Stimulated activated CD4-positive, alpha-beta T cell treated with anti-CD3 and anti-CD28 coated beads, TNF-alpha, amount 100 ng/mL, for 48 hours (primary cell): ENCODE measurements at places on chromosomes 6 and 20.
A peak's percentile ranks its signal among the peaks of the same experiment; 100 is the strongest.

DNA sequence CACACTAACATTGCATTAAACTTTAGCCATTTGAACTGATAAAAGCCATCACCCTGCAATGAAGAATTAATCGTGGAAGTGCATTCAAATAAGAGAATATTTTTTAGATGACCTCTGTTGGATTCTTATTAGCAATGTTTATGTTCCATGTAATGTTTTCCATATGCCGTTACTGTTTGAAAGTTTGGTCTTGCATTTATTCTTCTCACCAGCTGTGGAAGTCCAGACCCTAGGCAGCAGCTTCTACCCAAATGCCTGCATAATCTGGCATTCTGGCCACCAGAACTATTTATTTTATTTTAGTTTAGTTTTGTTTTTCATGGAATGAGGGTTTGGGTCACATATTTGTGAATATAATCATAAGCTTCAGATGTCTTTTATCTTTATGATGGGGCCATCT is 140.4 kb downstream of the SAMD5 start:
- no peak for DNase-seq

DNA sequence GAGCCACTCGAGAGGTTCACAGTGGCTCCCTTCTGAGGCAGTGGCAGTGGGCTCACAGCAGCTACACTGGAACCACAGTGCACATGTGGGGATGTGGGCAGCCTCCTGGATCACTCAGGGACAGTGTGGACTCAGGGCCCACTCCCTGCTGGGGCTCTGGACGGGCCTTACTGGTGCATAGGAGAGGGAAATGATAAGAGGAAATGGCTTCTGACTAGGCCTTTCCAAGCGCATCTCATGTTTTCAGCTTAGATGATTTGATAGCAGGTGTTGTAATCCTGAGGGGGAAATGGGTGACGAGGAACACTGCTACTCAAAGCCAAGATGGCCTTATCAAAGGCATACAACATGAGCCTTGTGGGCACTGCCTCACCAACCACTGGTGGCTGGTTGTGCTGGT is 44.0 kb downstream of the PANK2 start:
- DNase-seq = no peak

DNA sequence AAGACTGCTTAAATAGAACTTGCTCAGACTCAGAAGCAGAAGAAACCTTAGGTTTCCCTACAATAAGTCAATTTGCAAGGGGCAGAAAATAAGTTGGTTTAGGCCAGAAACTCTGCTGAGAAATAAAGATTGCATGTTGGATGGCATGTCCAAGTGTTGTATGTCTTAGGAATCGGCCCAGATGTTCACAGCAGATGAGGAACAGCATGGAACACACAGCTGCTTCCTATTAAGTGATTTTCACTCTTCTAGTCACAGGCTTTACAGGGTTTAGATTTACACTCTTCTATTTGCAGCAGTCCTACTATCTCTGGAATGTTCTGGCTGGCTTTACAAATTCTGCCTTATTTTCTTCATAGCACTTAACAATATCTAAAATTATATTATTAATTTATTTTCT is 3.2 kb downstream of the ZKSCAN4 start:
- DNase-seq = no peak

DNA sequence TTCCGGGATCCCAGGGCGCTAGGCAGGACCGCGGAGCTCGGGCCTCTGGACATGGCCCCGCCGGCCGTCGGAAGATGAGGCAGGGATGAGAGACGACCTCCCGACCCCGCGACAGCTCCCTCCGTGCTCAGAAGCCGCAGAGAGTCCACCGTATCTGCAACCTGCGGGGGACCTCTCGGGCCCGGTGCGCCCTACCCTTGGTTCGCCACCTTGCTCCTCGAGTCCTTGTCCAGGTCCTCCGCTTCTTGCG is 301 bp downstream of the PPP1R3D start:
- DNase-seq = no peak

DNA sequence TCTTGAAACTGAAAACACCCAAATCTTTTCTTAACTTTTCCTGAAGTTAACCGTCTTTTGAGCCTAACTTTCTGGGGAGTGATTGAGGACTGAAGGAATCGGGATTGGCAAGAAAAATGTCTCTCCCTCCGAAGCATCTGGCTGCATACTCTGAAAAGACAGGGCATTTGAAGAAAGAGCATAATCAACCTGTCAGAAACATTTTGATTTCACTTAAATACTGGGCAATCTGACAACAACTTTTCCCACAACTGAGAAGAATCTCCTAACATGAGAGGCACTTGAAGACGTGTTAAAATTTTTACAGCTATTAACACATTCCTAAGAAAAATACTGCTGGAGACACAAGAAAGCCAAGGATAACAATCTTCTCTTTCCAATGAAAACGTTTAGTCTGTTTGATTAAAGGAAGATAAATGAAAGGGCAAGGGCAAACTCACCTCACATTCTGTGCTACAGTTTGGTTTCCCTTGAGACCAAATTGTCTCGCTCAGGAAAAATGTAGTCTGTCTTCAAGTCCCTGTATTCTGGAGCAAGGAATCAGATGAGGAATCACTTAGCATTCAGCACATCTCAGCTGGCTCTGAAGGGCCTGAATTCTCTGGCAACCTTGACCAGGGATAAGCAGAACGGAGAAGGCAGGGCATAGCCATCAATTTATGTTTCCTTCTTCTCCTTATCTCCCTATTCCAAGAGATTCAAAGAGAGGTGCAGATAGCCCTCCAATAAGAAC is 76.1 kb downstream of the TBX18 start:
- DNase-seq = no peak

DNA sequence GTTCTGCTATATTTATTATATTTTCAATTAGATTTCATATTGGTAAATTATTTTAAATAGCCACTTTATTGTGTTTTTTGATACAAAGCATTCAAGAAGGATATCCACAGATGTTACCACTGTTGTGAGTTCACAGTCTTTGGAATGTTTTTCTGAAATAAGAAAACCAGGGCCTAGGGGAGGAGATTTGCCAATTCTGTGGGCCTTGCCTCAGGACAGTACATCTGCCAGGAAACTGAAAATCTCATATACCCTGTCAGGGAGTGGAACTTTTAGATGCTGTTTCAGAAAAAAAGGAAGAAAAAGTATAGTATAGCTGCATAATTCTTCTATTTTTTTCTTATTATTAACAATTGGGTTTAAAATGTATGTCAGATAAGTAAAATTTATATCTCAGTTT is 995.9 kb upstream of the ADGRB3 start:
- no peak for DNase-seq

GRCh38 chr6:21846541-21847451 is 253.2 kb downstream of the SOX4 start:
- DNase-seq = peak; percentile 2

DNA sequence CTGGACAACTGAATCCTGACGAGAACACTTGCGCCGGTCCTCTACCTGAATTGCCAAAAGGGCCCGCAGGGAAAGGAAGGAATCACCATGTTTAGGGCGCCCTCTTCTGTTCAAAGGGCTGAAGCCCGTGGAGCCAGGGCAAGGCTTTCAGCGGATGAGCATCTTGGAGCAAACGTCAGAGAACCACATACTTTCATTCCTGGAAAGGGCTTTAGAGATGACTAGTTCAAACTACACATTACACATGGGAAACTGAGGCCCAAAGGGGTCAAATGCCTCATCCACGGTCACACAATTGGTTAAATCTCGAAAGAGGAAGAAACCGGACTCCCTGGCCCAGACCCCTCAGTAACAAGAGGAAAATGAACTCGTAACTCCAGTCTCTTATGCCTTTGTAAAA is 11.5 kb upstream of the ZNF133 start:
- DNase-seq = peak; percentile 55

- no peak for DNase-seq
Observed at GRCh38 chr20:48142516-48142773, 357.2 kb upstream of the SULF2 start.

DNA sequence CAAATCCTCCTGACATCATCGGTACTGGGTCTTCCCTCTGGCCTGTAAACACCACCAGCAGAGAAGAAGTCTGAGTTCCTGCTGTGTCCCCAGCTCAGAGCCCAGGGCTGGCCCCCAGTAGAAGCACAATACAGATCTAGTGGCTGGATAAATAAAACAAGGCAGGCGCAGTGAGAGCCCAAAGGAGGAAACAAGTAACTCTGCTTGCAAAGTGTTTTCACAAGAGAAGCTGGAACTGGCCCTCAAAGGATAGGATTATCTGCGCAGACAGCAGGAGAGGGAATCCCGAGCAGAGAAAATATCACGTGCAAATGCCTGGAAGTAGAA is 205.1 kb downstream of the ZDHHC14 start:
- no peak for DNase-seq

DNA sequence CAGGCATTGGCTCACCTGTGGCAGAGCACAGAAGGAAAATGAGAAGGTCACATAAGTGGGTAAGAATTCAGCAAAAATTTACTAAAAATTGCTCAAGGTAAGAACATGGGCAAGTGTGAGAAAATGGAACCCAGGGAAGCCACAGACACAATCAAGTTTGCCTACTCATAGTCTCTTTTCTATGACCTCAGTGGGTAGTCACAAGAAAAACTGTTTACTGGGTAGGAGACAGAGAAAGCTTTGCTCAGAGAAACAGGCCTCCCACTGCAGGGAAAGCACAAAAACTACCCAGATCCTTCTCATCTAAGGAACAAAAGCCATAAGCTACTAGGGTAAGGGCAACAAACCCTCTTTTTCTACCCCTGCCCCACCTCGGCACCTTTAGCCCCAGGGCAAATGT is 35.2 kb downstream of the FAM184A start:
- DNase-seq = no peak

DNA sequence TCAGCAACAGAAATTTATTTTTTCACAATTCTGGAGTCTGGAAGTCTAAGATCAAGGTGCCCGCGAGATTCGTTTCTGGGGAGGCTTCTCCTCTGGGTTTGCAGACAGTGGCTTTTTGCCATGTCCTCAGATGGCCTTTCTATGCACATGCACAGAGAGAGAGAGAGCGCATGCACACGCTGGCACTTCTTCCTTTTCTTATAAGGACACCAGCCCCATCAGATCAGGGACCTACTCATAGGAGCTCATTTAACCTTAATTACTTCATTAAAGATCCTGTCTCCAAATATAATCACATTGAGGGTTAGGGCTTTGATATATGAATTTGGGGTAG is 260.7 kb upstream of the PLCB4 start:
- no peak for DNase-seq

DNA sequence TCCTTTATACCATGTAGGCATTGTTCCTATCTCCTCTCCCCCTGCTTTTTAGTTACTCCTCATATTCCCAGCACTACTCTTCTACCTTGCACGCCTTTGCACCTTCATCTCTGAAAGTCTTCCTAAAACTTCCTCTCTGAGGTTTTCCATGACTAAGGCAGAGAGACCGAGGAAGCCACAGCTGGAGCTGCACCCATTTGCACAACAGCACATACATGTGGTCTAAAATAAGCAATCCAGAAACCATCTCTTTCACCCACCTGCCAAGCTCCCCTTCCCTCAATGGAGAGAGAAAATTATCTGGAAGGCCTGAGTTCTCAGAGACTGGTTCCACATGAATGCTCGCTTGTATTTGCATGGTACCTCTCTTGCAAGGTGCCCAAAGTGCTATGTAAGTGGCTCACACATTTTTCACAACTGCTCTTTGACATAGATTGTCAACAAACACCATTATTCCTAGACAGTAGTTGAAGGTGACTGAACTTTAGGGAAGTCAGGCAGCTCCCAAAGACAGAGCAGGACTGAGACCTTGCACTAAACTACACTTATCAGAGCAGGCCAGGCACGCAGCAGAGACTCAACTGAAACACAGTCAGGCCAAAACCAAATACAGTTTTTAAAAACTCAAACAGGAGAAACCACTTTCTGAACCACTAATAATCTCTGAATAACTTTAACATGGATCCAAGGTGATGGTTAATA is 313.2 kb downstream of the TFAP2A start:
- DNase-seq = no peak

- DNase-seq = no peak
Observed at GRCh38 chr6:117481926-117482239, 591 bp upstream of the DCBLD1 start.

DNA sequence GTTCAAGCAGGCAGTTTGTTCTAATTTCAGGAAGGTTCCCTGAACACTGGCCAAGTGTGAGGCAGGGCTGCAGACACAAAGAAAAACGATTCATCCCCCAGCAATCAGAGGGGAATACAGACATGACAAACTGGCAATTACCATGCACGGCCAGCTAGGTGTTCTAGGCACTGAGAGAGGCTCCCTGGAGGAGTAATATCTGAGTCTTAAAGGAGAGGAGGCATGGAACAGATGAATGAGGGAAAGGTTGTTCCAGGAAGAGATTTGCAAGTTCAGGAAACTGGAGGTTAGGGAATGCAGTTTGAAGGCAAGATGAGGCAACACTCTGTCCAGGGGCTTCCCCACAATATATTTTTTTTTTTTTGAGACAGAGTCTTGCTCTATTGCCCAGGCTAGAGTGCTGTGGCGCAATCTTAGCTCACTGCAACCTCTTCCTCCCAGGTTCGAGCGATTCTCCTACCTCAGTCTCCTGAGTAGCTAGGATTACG is 11.1 kb downstream of the RRAGD start:
- DNase-seq = no peak

DNA sequence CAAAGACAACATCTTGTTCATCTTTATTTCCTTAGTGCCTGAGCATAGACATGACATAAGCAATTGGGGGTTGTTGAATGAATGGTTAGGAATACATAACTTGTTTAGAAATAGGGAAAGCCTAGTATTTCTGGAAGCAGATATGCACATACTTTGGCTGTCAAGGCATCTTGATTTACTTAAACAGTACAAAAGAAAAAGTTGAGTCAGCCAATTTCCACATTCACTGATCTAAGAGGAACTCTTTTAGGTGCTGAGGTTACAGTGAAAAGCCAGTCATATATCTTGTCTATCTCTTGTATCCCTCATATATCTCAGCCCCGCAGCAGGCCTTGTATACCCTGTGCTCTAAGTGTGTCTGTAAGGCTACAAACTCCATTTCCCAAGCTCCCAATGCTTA is 11.6 kb downstream of the ZKSCAN4 start:
- no peak for DNase-seq

- DNase-seq = no peak
Observed at GRCh38 chr6:54463354-54464024, 155.2 kb downstream of the TINAG start.

DNA sequence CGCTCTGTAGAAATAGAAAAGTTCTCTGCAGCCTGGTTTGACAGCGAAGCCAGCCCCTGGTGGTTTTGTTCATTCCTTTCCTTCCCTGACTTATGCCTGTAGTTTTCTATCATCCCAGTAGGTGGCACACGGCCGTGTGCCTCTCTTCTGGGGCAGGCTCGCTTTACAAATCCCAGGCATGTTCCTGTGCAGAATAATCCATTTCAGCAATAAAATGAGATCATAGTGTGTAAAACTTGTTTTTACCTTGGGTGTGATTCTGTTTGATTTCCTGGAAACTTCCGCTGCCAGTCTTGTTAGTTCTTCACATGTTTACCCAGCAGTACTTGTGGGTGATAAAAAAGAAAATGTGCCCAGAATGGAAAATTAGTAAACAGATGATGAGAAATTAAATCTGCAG is 7.4 kb upstream of the INSM1 start:
- no peak for DNase-seq

GRCh38 chr20:14848806-14849205 is 511.4 kb upstream of the FLRT3 start:
- no peak for DNase-seq
